CD4-positive, alpha-beta T cell treated with Interleukin-10 for 1 hour (primary cell): ENCODE measurements at places on chromosomes 6 and 20.

DNA sequence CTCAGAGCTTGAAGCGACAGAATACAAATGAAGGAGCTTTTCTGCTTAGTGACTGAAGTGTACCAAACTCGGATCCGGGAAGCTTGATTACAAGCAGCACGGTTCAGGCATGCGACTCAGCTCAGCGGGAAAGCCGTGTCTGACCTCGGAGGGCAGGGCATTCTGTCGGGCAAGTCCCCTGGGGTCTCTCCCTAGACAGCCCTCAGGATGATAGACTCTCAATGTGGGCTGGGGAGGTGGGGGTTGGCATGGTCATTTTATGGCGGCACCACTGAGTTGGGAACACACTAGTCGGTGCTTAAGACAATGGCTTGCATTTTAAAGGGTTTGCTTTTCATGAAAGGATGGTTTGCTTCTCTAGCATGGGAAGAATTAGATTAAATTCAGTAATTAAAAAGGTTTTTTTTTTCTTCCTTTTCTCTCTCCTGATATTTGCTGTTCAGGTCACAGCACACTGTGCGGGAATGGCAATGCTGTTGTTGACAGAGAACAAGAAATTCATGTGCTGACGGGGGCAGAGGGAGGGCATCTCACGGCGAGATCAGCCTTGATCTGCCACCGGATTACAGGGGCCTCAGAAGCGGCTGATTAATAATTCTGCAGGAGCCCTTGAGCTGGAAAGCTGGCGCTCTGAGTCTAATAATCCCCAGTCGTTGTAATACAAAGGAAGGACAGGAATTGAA lies 80.7 kb upstream of the TRAF3IP2 start:
- DNase-seq = no peak

- no peak for DNase-seq
Measured at GRCh38 chr6:110897433-110897832, 22.8 kb downstream of the AMD1 start.

DNA sequence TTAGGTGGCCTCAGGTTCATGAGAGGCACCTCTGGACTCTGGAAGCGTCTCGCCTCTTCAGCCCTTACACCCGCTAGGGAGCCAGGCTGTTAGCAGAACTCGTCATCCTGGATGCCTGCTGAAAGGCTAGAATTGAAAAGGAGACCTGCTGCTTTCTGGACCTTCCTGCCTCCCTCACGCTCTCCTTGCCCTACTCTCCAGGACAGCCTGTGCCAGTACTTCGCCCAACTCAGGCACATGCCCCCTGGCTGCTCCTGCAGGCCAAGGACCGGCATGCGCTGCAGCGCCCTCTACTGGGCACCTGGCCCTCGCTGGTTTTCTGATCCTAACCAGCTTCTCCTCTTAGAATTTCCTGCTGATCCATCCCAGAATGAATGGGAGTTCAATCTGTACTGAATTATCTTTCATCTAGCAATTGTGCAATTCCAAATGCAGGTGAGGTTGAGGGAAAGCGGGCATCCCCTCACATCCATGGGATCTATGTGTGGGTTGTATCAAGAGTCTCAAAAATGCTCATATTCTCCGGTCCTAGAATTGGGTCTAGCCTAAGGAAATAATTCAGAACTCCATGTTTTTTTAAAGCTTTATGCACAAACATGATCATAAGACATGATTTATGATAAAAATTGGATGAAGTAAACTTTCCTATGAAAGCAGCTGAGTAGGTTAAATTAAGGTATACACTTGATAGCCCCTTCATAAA lies 78.0 kb downstream of the PTPN1 start:
- DNase-seq = peak; percentile 68

- DNase-seq = peak; percentile 88
Measured at GRCh38 chr6:137873273-137873762, 6.3 kb downstream of the TNFAIP3 start.

- no peak for DNase-seq
Measured at GRCh38 chr6:129590408-129591022, 119.5 kb downstream of the ARHGAP18 start.
